ENCODE measurements at places on chromosomes 16 and 17. TPM values are rescaled to one million over a fixed set of nuclear protein-coding genes. Genes with fewer than 3 reads are reported as not detected.

DNA sequence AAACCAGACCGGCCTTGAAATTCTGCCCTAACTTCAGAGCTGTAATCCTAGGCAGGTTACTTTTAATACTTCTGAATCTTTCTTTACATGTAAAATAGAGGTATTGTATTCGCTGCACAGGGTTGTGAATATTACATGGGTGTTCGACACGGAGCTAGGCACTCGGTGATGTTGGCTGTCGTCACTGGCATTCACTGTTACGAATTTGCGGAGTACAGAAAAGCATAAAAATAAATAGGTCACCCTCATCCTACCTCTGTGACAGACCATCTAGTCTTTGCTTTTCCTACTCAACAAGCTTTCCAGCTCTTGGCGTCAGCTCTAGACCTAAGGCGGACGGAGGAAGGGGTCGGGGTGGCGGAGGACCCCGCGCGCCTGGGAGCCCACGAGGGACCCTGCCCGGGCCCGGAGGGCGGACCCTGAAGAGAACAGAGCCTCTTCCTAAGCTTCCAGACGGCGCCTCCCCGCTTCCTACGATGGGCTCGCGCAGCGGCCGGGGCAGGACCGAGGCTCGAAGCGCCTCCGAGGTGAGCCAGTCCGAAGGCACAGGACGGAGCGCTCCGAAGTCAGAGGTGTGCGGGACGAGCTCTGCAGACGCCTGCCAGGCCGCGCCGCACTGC, 879 bp upstream of the SPG7 start:
- no peak for DNase-seq

GRCh38 chr16:10876799-10877341, at the start of gene CIITA:
Gene CIITA (plus strand): TSS chr16:10877202. CDS start chr16:10877331, 129 bp downstream.
- peak; percentile 37 for DNase-seq

GRCh38 chr17:16599537-16599936, 30.5 kb upstream of the ZNF287 start:
- no peak for DNase-seq

DNA sequence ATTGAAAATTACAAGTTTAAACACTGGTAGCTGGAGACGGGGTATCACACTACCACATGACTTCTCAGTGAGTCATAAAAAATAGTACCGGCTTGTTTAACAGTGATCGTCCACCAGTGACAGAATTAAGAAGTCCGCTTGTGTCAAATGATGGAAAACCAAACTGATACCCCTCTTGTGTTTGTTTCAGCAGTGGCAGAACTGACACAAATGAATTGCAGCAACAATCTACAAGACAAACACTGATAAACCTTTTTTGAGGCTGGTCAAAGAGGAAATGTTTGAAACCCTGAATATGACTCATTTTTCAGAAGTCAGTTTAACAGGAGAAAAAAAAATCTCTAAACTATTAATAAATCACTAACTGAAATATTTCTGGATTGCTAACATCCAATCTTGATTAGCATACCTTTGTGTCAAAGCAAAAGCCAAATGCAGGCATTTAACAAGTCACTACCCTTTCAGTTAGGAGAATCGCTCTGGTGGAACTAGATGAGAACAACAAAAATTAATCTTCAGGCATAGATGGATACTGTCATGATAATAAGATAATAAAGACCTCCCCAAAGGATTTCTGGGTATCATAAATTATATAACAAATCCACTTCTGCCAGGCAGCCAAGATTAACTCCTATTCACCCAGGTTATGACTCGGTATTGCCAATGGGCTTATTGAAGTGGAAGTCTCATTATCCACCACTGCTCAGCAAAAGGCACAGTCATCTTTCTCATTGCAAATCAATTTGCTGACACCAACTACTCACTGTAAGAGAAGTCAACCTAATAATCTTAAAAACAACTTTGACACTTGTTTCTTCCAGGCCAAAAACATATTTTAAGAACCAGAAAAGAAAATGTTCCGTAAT, 20.8 kb downstream of the DCUN1D3 start:
- DNase-seq, result no peak

- DNase-seq, result no peak
Measured at GRCh38 chr16:48811478-48811877, 201.5 kb upstream of the N4BP1 start.

GRCh38 chr16:14199624-14200023, 128.5 kb downstream of the MRTFB start:
- DNase-seq, result no peak

- DNase-seq, result no peak
Measured at GRCh38 chr16:77617996-77618395, 104.3 kb upstream of the NUDT7 start.

DNA sequence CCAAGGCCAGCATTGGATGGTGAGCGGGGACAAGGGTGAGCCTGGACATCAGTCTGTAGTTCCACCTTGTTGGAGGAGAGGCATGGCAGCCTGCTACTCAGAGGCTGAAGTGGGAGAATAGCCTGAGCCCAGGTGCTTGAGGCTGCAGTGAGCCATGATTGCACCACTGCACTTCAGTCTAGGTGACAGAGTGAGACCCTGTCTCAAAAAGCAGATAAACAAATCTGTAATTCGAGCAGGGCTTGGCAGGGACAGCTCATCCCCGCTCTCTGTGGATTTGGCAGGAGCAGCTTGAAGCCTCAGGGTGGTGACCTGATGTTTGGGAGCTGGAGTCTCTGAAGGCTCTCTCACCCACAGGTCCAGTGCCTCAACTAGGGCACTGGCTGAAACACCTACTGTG, 38.6 kb upstream of the ZCCHC14 start:
- DNase-seq, result no peak

- DNase-seq, result peak; percentile 94
Measured at GRCh38 chr16:77722309-77723107, at the start of gene NUDT7. Gene NUDT7 (plus strand): TSS chr16:77722514. CDS start chr16:77722583, 69 bp downstream.

GRCh38 chr17:39688945-39689344, 1.1 kb upstream of the PGAP3 start:
- no peak for DNase-seq

DNA sequence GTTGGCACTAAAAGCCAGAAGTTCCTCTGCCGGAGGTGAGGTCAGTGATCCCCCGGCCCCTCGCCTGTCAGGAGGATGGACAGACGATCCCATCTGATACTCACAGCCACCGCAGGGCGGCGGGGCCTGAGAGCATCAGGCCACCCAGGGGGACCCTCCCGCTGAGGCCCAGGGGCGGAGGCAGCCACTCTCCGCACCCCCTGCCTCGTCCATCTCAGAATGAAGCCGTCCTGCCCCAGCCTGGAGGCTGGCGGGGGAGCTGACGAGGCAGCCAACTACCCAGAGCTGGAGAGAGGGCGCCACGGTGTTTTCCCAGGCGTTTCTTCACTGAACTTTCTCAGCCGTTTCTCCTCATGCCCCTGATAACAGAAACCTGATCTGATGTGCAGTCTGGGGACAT, 22.6 kb downstream of the TPSD1 start:
- no peak for DNase-seq

DNA sequence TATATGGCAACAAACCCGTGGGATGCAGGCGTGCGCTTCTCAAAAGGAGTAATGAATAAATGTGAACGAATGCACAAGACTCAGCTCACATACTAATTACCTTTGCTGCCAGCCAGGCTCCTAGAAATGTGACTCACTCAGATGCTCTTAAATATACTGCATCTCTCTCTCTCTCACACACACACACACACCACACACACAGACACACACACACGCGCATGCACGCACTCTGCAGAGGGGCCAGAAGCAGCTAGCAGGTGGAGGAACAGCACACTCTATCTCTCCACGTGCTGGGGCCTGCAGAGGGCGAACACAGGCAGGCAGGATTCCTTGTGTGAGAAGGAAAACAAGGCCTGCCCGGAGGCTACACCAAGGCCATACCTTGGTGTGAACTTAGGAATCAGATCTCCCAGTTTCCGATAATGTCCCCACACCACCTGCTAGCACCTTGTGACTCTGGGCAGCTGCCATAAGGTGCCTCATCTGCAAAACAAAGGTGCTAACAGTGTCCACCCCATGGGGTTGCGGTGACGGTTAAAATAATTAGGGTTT, 5.3 kb downstream of the GPRC5B start:
- DNase-seq, result peak; percentile 11

DNA sequence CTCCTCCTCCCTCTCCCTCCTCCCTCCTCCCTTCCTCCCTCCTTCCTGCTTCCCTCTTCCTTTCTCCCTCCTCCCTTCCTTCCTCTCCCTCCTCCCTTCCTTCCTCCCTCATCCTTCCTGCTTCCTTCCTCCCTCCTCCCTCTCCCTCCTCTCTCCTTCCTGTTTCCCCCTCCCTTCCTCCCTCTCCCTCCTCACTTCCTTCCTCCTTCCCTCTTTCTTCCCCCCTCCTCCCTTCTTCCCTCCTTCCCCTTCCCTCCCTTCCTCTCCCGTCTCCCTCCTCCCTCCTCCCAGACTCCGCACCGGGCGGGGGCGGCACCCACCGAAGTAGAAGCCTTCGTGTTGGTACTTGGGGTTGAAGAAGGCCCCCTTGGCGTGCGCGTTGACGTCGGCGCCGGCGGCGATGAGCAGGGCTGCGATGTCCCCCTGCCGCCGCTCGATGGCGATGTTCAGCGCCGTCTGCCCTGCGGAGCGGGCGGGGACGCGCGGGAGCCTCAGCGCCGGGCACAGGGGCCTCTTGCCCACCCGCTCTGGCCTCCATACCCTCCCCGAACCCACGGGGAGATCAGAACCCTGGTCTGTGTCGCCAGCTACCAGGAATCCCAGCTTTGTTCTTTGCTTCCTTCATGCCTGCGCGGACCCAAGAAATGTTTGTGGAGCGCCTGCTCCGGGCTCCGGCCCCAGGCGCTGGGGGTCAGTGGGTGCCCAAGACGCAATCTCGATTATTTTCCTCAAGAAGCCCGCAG, 22.2 kb downstream of the TRPV3 start:
- no peak for DNase-seq

- no peak for DNase-seq
Measured at GRCh38 chr17:57211543-57211942, 44.8 kb upstream of the MSI2 start.

CFAP97D1 gene
- polyA plus RNA-seq, result 0.02 TPM

KRT14 gene
- polyA plus RNA-seq, result 0.09 TPM

PRR15L gene
- polyA plus RNA-seq, result not detected

KRTAP9-8 gene
- polyA plus RNA-seq, result not detected
